ENCODE measurements at places on chromosomes 11 and 22. TPM values are rescaled to one million over a fixed set of nuclear protein-coding genes. Genes with fewer than 3 reads are reported as not detected.
A peak's percentile ranks its signal among the peaks of the same experiment; 100 is the strongest.

The RGL4 gene
- not detected for total RNA-seq

- DNase-seq, result no peak
Measured at GRCh38 chr11:67120456-67120855, 1.4 kb downstream of the KDM2A start.

GRCh38 chr22:36913427-36914389 is at the start of gene CSF2RB:
CSF2RB (plus strand) TSS chr22:36913628; CDS start chr22:36922208, 8,580 bp downstream.
- no peak for DNase-seq

DNA sequence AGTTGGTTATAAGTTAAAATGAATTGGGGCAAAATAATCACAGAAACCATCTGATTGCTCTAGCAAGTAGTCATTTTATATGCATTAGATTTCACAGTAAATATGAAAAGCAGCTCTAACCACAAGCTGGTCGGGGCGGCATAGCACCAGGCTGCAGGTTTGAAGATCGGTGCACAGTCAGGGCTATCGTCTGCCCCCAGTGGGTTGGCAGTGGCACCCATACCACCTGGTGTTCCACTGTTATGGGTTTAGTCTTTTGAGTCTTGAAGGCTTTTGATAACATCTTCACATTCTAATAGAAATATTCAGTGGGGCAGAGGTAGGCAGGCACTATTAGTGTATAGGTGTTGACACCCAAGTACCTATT is 62.1 kb downstream of the GRK3 start:
- no peak for DNase-seq

- no peak for DNase-seq
Measured at GRCh38 chr11:133694701-133695100, 150.6 kb downstream of the SPATA19 start.

- DNase-seq, result no peak
Measured at GRCh38 chr11:907668-908067, 2.9 kb downstream of the CHID1 start.

The MALAT1 gene
- total RNA-seq, result 2,761 TPM

The SLC5A4 gene
- not detected for total RNA-seq

The FGF4 gene
- total RNA-seq, result not detected

DNA sequence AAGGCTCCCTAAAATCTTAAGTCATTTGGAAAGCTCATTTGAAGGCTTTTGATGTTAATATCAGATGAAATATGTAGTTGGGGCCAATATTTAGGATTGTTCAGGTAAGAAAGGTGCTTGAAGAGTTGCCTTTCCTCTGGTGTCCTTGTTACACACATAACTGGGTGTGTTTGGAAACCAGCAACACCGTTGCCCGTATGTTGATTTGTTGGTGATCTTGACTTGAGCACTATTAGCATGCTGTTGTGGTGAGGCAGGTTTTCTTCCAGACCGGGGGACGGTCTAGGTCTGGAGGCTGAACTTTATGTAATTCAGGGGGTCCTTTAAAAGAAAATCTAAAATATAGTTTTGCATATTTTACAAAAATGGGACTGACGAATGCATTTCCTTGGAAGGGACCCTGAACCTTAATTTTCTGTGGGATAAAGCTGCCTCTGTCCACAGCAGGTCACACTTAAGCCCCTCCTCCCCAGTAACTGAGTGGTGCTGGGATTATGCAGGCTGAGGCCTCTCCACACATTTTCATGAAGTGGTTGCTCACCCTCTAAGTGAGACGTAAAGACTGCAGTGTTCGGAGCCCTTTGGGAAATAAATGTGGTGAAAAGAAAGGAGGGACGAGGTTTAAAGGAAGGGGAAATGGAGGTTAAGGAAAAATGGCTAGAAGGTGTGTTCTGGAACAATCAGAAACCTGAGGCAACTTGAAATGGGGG is 1.8 kb downstream of the YWHAH start:
- DNase-seq, result no peak

The LARGE2 gene
- 2.9 TPM for total RNA-seq

- DNase-seq, result no peak
Measured at GRCh38 chr11:75150879-75151278, at the start of gene SLCO2B1. SLCO2B1 (plus strand) TSS chr11:75151107; CDS start chr11:75151382, 275 bp downstream.

DNA sequence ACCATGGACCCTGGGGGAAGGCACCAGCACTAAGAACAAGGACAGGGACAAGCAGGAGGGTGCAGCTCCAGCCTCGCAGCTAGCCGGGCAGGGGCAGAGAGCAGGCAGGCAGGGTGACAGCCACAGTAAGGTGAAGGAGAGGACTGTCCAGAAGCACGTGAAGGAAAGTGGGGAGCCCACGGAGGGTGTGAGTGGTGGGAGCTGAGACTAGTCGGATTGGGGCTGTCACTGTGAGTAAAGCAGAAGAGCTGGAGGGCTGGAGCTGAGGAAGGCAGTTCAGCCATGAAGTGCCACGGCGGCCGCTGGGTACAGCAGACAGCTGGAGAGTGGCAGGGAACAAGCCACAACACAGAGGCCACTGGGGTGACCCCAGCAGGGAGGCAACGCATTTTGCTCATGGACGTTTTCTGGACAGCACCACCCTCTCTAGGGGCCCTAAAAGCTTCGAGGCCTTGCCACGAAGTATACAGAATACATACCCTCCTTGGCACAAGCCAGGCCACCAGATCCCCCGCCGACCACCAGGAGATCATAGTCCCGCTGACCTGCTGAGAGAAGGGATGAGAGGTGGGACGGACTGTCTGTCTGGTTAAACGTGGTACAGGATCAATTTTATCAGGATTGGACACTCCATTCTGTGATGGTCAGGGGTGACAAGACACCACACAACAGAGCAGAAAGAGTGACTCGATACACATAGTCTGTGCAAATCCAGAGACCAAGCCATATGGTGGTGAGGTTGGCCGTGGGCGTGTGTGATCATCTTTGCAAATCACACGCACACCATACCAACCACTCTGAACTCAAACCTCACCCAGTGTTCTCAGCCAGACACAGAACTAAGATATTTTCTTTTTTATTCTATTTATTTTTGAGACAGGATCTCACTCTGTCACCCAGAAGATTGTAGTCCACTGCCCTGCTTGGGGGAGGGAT is 10.8 kb upstream of the COMT start:
- DNase-seq, result no peak

DNA sequence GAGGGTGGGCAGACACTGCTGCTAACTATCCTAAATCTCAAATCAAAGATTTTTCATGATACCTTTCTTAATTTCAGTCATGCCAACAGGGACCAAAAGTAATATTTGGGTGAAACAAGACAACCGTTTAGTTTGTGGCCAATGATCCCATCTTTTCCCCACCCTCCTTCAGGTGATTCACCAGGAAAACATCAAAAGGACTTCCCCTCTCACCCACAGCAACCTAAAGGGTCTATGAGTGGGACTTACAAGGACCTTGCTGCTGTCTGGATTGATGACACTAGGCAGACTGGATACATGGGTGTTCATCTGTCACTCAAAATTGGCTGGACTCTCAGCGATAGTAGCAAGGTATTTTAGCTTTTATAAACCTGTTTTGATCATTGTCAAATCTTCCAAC is 62.0 kb upstream of the ZC3H12C start:
- DNase-seq, result no peak

The MGAT3 gene
- total RNA-seq, result 0.13 TPM

The PLEKHB1 gene
- 1.3 TPM for total RNA-seq

DNA sequence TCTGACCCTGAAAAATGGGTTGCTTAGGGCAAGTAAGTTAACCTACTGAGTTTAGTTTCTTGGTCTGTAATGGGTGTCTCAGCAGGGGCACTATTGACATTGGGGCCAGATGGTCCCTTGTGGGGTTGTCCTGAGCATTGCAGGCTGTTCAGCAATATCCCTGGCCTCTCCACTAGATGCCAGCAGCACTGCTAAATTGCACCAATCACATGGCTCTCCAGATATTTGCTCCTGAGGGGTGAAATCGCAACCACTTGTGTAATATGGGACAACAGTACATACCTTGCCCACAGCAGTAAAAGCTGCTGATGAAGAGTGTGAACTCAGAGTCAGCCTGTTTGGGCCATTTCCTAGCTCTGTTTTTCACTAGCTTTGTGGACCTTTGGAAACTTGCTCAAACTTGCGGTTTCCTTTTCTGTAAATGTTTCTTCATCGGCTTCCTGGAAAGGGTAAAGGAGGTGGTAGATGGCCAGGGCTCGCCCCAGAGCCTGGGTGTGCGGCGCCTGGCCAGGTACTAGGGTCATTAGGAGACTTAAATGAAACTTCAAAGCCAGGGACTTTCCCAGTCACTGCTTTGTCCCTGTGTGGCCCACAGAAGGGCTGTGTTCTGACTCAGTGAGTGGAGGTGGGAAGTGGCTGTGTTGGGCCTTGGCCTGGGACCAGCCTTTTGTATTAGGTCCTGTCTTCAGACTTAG is 13.0 kb downstream of the NCF4 start:
- peak; percentile 65 for DNase-seq

- no peak for DNase-seq
Measured at GRCh38 chr11:35118906-35119305, 20.1 kb upstream of the CD44 start.

The SCGB1A1 gene
- 2.0 TPM for total RNA-seq

DNA sequence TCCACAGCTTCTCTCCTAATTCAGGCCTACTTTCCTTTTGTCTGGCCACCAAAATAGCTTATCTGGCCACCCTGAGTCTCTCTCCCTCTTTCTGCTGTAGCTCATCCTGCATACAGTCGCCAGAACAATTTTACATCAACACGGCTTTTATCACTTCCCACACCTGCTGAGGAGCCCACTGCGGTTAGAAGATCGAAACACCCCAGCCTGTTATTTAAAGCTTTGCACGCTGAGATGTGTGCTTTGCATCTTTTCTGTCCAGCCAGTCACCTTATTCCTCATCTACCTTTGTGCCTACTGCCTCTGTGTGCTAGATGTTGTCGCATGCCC is 96.0 kb downstream of the COMMD9 start:
- DNase-seq, result no peak

The MMP13 gene
- not detected for total RNA-seq

GRCh38 chr11:7759010-7759409 is 37.7 kb downstream of the OR5P2 start:
- DNase-seq, result no peak

The TMEM184B gene
- total RNA-seq, result 11.7 TPM

The TRIM21 gene
- 7.3 TPM for total RNA-seq

The OR8D4 gene
- not detected for total RNA-seq

DNA sequence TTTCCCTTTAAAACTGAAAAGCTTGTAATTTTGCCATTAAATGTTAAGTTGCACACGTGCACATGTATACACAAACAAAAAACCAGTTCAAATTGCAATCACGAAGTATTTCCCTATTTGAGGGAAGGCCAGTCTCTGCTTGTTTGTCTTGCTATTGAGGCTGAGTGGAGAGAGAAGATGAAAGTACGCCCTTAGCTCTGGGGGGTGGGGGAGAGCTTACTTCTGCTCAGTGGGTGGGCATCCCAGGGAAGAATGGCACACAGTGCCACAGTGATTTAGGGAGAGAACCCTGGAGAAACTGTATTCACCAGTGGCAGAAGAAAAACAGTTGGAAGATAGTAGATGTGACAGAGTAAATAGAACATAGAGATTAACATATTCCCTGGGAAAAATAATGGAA is 8.7 kb downstream of the YAP1 start:
- no peak for DNase-seq

DNA sequence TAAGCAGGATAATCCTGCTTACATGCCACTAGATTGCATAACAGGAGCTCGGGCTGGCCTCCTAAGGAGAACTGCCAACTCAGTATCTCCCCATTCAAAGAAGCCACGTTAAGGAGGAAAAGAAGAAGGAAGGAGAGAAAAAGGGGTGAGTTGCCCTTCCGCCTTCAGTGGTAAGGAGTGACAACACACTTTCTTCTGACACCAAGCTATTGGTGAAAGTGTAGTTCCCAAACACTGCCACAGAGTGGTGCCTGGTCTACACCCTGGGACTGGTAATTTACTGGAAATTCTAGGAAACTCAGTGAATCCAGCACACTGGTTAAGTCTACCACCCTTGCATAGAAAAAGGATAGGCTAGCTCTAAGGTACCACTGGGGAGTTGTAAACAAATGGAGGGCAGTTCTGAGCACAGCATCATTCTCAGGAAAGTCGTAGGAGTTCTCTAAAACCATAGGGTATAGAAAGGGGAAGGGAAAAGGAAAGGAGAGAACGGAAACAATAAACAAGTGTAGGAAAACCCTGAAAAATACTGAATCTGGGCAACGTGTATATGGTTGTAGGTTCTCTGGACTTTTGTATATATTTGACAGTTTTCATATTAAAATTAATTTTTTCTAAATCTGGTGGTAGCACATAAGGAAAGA is 58.2 kb downstream of the RRAS2 start:
- peak; percentile 55 for DNase-seq

DNA sequence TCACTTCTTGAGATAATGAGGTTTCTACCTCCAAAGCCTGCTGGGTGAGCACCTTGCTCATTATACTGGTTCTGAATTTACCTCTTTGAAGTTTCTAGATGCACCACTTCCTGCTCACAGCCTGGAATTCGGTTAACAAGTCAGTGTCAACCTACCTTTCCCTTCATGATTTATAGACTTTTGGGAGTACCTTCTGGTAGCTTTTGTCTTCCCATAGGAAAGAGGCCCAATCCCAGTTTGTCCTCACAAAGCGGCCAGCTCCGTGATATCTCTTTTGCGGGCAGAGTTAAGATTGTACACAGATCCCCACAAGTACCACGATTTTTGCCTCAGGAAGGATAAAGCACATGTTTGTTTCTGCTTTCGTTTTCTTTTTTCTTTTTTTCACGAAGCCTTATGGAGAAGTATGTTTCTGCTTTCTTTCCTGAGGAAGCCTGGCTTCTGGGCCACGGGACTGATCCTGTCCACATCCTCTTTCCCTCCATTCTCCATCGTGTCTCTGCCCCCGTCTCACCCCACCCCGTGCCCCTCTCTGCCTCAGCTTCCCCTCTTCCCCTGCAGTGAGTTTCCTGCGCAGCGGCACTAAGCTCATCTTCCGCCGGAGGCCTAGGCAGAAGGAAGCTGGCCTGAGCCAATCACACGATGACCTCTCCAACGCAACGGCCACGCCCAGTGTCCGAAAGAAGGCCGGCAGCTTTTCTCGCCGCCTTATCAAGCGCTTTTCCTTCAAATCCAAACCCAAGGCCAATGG is 5.7 kb upstream of the HINFP start:
- no peak for DNase-seq

DNA sequence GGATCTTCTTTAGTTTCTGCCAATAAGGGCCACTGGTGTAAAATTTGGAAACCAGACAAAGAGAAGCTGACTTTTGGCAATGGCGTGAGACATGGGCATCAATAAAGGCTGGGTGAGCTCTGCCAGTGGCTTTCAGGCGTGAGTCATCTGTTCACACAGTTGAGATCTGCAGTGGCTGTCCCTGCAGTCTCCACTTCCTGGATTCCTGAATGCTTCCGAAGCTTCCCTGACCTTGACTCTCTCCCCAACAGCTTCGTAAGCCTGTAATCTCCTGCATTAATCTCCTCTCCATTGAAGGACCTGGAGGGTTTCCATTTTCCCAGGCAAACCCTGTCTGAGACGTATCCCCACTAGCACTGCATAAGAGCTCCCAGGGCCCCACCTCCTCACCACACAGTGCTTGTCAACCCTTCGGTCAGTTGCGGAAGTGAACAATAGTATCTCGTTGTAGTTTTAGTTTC is 574.7 kb downstream of the TBC1D22A start:
- no peak for DNase-seq

Measured in left lobe of liver (tissue), 2 donors.